ENCODE measurements at places on chromosomes 2 and 18. TPM values are rescaled to one million over a fixed set of nuclear protein-coding genes. Genes with fewer than 3 reads are reported as not detected.
A peak's percentile ranks its signal among the peaks of the same experiment; 100 is the strongest.

GRCh38 chr2:8571792-8572499 is 109.9 kb upstream of the ID2 start:
- no peak for DNase-seq

Gene SERPINB12
- not detected for total RNA-seq

DNA sequence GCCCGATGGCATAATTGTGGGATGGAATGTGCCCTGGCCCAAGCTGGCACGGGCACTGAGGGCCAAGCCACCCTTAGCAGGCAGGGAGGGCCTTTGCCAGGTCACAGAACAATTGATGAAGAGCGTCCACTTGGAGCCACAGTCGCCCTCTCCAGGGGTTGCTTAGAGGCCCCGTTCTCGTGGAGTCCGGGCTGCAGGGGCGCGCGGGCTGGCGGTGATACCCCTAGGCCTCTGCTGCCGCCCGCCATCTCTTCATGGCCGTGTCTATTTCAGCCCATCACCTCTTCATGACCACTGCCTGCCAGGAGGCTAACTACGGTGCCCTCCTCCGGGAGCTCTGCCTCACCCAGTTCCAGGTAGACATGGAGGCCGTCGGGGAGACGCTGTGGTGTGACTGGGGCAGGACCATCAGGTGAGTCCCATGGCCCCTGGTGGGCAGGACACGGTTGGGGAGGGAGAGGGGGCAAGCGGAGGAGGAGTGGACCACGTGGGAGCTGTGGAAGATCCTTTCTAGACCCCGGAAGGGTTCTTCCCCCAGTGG is 17.6 kb downstream of the RAMP1 start:
- DNase-seq: no peak

Gene CNDP1
- not detected for total RNA-seq

Gene RAX
- not detected for total RNA-seq

- no peak for DNase-seq
Measured at GRCh38 chr18:76875390-76876325, 53.3 kb downstream of the ZNF236 start.

DNA sequence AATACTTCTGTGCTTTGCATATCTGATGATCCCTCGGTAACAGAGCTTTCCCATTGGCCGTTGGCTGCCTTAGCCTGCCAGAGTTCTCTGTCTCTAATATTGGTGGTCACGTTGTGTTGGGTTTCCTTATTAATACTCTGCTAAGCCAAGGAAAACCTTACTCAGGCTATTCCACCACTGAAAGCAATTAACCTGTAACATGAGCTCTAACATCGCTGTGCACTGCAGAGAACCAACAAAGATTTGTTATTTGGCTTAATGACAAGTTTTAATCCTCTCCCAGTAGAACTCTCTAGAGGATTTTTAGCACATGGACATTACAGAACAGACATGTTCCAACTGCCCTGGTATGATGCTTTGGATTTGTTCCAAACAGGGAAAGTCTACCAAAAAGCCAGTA is 825.9 kb upstream of the POU3F3 start:
- no peak for DNase-seq

DNA sequence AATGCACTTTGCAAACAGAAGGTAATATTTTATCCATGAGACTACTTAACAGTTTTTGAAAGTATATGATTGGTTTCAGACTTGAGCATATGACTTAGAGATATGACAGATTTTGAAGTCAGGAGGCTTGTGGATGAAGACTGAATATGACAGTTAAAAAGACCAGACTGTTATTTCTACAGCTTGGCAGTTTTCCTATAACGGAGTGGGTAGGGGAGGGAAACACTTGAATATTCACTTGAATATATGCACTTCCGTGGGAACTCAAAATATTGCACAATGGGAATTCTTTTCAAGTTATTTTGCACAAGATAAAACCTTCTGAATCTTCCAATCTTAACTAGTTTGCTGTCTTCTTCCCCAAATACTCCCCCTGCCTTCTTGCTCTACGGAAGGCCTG is 64.6 kb upstream of the ACKR3 start:
- DNase-seq: no peak

Gene HOXD11
- total RNA-seq: not detected

- DNase-seq: no peak
Measured at GRCh38 chr2:24304098-24304497, 56.2 kb downstream of the ITSN2 start.

DNA sequence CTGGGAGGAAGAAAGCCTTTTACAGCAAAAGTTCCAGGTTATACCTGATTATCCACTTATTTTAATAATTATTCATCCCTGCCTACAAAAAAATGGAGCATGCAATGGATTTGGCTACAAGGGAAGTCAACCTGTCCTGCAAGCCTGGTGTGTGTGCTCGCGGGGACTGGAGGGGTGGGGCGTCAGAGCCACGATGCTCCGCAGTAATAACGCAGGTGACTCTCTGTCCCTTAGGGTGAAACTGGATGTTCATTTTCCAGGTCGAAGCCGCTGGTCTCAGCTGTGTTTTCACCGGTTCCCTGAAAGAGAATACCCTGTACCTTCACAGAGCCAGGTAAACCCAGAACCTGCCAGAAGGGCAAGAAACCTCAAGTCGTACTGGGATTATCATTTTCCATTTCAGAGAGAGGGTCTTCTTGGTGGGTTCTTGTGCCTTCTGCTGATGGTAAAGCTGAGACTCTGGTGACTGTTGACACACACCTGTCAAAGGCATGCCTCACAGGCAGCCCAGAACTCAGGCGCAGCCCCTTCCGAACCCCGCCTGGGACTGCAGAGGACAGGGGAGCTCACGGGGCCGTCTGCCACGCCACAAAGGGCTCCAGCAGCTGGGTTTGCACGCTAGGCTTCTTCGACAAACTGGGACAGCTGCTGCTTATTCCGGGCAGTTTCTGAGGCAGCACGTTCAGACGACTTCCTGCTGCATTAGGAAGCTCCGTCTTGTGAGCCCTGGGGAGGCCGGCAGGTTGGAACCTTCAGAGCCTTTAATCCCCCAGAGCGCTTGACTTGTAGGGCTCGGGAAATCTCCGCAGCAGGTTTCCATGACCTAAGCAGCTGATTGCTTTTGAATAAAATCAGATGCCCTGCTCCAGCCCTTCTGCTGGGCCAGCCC is 58.6 kb downstream of the KCNG2 start:
- peak; percentile 37 for DNase-seq

- no peak for DNase-seq
Measured at GRCh38 chr2:186307871-186308270, 178.2 kb upstream of the ZC3H15 start.

DNA sequence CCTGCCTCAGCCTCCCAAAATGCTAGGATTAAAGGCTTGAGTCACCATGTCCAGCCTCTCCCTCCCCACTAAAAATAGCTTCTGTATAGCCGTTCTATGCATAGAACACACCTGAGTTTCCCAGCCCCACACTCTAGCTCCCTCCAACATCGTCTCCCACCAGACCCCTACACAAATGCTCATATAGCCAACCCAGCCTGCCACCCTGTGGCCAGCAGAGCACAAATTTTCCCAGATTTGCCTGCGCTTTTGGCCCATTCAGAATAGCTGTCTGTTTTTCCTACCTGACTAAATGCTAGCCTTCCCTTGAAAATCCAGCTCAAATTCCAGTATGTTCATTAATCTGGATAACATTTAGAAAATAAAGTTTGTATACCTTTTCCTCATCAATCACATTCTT is 22.8 kb downstream of the TRABD2A start:
- DNase-seq: no peak

Gene HPCAL1
- 77.1 TPM for total RNA-seq

Gene SCYGR4
- not detected for total RNA-seq

Gene CYS1
- 0.14 TPM for total RNA-seq

- no peak for DNase-seq
Measured at GRCh38 chr2:124088616-124089015, 63.5 kb downstream of the CNTNAP5 start.

- DNase-seq: no peak
Measured at GRCh38 chr2:85803704-85804425, 50.1 kb downstream of the ATOH8 start.

Data from activated naive CD8-positive, alpha-beta T cell treated with anti-CD3 and anti-CD28 coated beads, Interleukin-2, amount 10 ng/mL, durations not matched to agents 7 days and 5 days (primary cell).